Heart right ventricle (tissue), 16 donors: ENCODE measurements at places on chromosomes 12 and 14. TPM values are rescaled to one million over a fixed set of nuclear protein-coding genes. Genes with fewer than 3 reads are reported as not detected.

- no peak overlapping the region for H3K4me3 ChIP-seq
- H3K27ac ChIP-seq: no peak overlapping the region
- H3K4me1 ChIP-seq: peaks cover 3% of the 10 kb centered on the region
- no peak for DNase-seq
- H3K27me3 ChIP-seq: peaks cover 28% of the 10 kb centered on the region
These were observed 66.2 kb downstream of the NOC4L start for GRCh38 chr12:132210223-132211055.

GRCh38 chr12:62273724-62274380 is 13.6 kb downstream of the USP15 start:
- H3K4me3 ChIP-seq: no peak overlapping the region
- no peak for DNase-seq
- H3K36me3 ChIP-seq: no peaks in the 10 kb centered on the region

GRCh38 chr14:22837114-22837749 is 847 bp downstream of the MMP14 start:
- DNase-seq: peak; percentile 81
- peak overlapping the region; percentile 96 for H3K4me3 ChIP-seq
- H3K27me3 ChIP-seq: no peaks in the 10 kb centered on the region
- H3K4me1 ChIP-seq: peaks cover 47% of the 10 kb centered on the region
- peaks cover 40% of the 10 kb centered on the region for H3K36me3 ChIP-seq
- peak overlapping the region; percentile 91 for H3K27ac ChIP-seq

DNA sequence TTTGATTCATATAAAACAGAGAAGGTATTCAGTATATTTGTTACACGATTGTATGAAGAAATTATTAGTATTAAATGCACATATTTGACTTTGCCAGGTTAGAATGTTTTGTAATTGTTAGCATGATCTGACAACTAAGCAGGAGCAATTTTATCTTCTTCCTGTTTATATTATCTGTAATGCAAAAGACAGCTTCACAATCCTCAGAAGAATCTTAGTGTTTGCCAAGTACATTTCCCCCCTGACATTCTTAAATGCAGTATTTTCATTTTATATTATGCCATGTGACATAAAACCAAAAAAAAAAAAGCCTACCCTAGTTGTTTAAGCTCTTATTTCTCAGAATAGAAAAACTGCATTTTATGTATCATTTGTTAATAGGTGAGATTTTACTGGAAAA is 469.4 kb downstream of the FOXG1 start:
- H3K36me3 ChIP-seq: no peaks in the 10 kb centered on the region
- no peaks in the 10 kb centered on the region for H3K27me3 ChIP-seq

Gene TPI1
- 796 TPM for total RNA-seq

Gene SOAT2
- total RNA-seq: not detected

Gene KLRB1
- total RNA-seq: 1.4 TPM

Gene EP400
- total RNA-seq: 20.3 TPM
